NCI-H1417 treated with DMSO at 0.1 percent for 48 hours (cell line): ENCODE measurements at places on chromosomes 11 and 22.

- no peak for DNase-seq
Measured at GRCh38 chr22:47205081-47205491, 442.6 kb downstream of the TBC1D22A start.

- no peak for DNase-seq
Measured at GRCh38 chr22:32052936-32053791, 10.1 kb downstream of the SLC5A1 start.

DNA sequence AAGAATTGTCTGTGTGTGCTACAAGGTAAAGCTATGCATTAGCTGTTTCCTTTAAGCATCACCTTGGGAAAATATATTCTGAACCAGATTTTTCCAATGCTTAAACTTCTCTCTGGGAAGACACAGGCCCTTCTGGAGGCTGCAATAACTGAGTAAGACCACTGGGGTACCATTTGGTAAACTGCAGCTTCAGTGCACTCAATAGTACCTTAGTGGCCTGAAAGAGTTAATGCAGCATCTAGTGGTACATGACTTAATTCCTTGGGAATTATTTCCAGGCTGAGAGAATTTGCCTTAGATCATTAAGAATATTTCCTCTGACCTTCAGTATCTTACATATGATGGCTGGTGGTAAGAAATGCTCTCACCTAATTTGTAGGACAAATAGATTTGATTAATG is 727.4 kb downstream of the DLG2 start:
- DNase-seq: no peak

DNA sequence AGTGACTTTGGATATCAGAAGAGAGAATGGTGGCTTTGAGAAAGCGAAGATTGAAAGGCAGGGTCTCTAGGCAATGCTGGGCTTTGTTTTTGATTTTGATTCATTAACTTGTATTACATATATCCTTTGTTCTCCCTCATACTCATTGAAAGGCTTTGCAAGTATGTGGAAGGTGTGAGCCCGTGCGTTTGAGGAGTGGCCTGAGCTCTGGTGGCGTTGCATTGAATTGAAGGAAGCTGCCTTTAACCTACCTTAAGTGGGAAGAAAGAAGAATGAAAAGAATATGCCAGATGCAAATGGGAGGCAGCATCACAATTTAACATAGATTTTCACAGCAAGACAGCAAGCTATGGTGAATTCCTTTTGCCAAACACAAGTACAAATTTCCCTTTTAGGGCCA is 6.7 kb downstream of the MMP7 start:
- no peak for DNase-seq

DNA sequence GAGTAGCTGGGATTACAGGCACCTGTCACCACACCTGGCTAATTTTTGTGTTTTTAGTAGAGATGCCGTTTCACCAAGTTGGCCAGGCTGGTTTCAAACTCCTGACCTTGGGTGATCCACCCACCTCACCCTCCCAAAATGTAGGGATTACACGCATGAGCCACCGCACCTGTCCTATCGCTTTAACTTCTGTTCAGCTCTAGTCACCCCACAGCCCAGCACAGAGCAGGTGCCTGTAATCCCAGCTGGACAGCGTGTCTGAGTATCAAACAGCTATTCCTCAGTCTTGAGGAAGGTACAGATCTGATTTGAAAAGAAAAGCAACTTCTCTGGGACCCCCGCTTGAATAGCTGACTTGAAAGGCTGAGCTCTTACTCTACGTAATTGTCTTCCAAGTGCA is 149.1 kb downstream of the CTTN start:
- no peak for DNase-seq

DNA sequence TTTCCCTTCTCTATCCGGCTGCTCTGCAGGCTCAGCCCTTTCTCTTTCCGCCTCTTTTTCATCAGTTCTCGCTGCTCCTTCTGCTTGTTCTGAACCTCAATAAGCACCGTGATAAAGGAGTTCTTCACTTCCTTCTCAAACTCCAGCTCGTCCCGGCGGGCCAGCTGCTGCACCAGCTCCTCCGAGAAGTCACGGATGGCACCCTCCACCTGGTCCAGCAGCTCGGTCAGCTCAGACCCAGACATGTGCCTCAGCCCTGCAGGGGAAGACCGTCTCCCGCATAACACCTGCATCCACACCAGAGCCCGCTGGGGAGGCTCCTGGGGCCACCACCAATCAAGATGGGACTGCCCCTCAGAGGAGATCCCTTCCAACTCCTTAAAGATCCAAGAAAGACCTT is 40.2 kb downstream of the FEZ1 start:
- DNase-seq: no peak

- DNase-seq: no peak
Measured at GRCh38 chr22:27194096-27194748, 536.8 kb downstream of the MIAT start.

GRCh38 chr11:116879800-116880625 is 42.6 kb upstream of the APOA1 start:
- peak; percentile 3 for DNase-seq

DNA sequence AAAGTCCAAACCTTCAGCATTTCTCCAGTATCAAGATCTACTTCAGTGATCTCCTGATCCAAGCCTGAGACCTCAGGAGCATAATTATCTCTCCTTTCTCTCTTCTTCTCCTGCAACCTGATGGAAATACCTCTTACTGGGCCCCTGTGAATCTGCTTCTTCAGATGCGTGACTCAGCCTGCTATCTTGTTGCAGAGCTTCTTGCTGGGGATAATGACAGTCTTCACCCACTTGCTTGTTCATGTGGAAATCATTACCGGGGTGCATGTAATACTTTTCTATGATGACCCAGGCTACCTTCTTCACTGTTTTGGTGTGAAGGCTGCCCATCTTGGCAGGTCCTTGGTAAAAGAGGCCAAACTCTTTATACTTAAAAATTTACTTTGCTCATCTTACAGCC is 140.0 kb upstream of the POU2AF2 start:
- no peak for DNase-seq

DNA sequence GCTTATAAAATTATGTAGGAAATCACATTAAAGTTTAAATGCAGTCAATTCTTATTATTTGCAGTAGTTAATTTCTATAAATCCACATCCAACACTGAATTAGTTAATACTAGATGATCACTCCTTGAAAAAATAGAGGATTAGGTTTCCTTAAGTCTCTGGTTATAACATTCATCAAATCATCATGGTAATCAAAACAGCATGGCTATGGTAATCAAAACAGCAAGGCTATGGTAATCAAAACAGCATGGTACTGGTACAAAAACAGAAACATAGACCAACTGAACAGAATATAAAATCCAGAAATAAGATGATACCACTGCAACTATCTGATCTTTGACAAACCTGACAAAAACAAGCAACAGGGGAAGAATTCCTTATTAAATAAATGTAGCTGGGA is 814.6 kb upstream of the CCDC179 start:
- DNase-seq: no peak

DNA sequence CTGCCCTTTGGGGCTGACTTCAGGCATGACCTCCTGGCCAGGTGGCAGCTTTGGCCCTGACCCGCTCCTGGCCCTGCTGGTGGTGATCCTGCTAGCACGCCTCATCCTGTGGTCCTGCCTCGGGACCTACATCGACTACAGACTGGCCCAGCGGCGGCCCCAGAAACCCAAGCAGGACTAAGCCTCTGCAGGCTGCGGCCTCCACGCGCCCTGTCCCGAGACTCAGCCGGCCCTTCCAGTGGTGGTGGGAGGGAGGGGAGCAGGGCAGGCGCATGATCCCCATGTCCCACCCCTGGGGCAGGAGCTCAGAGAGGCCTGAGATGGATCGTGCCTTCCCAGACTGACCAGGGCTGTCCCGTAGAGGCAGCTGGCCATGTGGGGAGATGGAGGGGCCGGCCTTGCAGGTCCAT is 2.1 kb downstream of the SMIM38 start:
- DNase-seq: no peak

GRCh38 chr22:35914665-35915476 is 113.8 kb downstream of the RBFOX2 start:
- no peak for DNase-seq

DNA sequence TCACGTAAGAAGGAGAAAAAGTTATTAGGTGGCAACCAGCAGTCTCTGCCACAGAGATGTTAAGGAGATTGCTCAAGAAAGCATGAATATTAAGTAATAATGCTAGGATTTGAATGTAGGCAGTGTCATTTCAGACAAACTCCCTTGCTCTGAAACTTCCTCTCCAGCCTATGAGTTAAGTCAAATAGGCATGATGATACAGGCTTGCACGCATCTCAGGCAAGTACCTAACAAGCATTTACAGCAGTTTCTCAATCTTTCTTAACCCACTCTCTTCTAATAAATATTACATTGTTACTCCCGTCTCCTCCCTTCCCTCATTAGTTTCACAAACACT is 72.7 kb downstream of the RAB38 start:
- no peak for DNase-seq

GRCh38 chr11:70398834-70399680 is 728 bp downstream of the CTTN start:
- no peak for DNase-seq

DNA sequence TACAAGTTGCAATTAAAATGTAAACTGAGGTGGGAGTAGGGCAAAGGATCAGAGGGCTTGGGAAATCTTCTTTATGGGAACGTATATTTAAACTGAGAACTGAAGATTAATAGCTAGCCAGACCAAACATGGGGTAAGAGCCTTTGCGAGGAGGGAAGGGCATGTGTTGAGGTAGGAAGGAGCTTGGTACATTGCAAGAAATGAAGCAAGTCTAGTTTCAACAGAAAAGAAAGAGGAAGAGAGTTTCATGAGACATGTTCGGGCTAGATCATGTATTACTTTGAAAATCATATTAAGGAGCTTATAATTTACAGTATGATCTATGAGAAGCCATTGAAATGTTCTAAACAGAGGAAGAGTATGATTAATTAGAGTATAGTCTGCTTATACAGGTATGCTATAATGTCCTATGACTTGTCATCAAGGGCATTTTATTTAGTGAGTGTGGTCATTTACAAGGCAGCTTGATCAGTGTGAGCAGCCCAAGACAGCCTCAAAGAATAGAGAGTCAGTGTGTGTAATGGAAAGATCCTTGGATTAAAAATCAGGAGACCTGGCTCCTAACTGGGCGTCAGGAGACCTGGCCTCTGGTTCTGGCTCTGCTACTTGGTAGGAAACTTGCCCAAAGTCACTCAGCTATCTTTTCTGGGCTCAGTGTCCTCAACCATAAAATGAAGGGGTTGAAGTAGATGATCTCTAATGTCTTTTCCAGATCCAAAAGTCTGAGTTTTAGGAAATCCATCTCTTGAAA is 10.9 kb downstream of the GAS2 start:
- DNase-seq: no peak

- DNase-seq: no peak
Measured at GRCh38 chr11:44731685-44732430, 5.1 kb downstream of the TSPAN18 start.

DNA sequence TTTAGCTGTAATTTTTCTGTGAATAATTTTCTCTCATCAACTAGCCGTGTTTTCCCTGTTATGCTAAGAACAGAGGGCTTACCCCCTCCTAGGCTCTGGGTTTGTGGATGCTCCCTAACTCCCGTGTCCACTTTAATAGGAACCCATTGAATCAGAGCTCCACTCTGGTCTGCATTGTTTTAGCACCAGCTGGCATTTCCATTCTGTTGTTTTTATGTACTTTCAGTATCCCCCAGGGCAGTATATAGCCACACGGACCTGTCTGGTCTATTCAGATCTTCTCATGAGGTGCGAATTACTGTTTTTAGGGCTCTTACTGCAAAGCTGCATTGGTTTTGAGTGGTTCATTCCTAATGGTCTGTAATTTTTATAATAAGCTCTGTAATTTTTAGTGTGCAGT is 16.0 kb downstream of the POLD3 start:
- DNase-seq: no peak
